Suprapubic skin (tissue), 4 donors: ENCODE measurements at places on chromosomes 16 and 17. TPM values are rescaled to one million over a fixed set of nuclear protein-coding genes. Genes with fewer than 3 reads are reported as not detected.

TP53TG3C gene
- not detected for total RNA-seq

RAB37 gene
- 0.32 TPM for total RNA-seq

GRCh38 chr17:63774969-63775265 lies 947 bp downstream of the DDX42 start:
- DNase-seq: no peak

- DNase-seq: no peak
Measured at GRCh38 chr16:80463751-80464495, 76.9 kb upstream of the DYNLRB2 start.

- no peak for DNase-seq
Measured at GRCh38 chr17:77733576-77734296, 224.8 kb upstream of the TNRC6C start.

- peak; percentile 90 for DNase-seq
Measured at GRCh38 chr17:64262198-64262999, 661 bp downstream of the TEX2 start.

GRCh38 chr16:88681709-88682451 lies 4.4 kb downstream of the SNAI3 start:
- DNase-seq: peak; percentile 70

- no peak for DNase-seq
Measured at GRCh38 chr16:760065-760464, 469 bp upstream of the MSLN start.
